ENCODE measurements at places on chromosomes 7 and 10.

- DNase-seq: no peak
Measured at GRCh38 chr7:937856-938484, 16.5 kb downstream of the ADAP1 start.

DNA sequence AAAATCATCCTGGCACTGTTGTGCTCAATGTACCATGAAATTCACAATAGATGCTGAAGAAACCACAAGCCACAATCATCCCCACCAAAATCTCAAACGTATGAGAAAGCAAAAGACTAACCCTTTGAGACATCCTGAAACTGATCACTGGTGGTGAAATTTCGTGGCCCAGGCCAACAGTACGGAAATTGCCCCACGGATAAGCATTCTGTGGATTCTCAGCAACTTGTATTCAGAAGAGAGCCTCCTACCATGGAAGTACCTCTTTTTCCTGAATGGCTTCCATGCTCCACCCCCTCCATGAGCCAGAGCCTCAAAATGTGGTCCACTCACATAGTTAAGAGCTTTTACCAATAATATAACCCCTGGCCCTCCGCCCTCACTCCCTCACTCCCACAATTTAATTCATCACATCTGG is 163.9 kb upstream of the AUTS2 start:
- no peak for DNase-seq

DNA sequence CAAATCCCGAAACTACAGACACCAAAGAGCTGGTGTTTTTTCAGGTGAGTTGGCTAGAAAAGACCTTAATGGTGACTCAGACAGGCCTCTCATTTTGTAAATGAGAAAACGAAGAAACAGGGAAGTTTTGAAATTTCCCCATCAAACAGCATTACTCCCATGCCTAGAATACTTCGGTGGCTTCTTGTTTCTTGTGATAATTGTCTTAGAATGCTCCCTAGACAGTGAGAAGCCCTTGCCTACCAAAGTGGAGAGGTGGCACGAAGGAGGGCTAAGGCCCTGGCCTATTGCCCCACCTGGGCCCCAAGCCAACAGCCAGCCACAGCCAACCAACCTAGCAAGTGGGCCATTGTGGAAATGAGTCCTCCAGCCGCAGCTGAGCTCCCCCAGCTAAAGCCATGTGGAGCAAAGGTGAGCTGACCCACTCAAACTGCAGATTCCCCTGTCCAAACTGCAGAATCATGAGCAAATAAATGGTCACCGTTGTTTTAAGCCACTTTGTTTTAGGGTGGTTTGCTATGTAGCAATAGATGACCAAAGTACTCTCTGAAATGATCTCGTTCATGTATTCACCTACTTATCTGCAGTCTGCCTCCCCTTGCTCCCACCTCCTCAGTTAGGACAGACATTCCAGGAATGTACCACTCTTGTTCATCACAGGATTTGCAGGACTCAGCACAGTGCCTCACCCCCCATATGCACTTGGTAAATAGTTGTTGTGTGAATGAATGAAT is 97.7 kb upstream of the FGFR2 start:
- no peak for DNase-seq

GRCh38 chr7:98137826-98138151 is 31.1 kb downstream of the LMTK2 start:
- no peak for DNase-seq

DNA sequence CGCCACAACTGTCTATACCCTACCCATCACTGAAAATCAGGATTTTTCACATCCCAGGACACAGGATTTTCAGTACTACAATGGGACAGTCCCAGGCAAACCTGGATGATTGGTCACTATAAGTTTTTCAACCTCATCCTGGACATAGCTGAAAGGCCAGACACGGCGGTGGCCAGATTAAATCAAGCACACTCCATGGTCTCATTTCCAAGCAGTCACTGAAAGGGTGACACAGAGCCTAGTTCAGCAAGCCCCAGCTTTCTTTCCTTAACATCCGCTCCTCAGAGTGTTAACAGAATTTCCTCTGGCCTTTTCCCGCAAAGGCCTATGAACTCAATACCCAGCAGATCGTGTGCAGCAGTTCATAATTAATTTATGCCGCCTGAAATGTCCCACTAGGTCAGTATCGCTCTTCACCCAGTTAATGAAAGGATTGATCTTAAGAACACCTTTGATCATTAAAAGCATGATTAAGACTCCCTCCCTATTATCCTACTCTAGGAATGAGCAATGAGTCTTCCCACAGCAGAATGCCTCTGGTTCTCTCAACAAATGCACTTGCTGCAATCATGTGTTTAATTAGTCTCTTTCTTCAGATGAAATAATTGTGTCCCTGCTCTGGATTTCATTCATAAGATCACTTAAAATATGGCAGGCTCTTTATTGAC is 104.0 kb upstream of the NANOS1 start:
- no peak for DNase-seq

GRCh38 chr7:85328456-85328998 is 141.7 kb upstream of the SEMA3D start:
- no peak for DNase-seq

GRCh38 chr10:22712956-22713852 is 1.2 kb downstream of the PIP4K2A start:
- DNase-seq: peak; percentile 31

- no peak for DNase-seq
Measured at GRCh38 chr7:134783294-134784069, 4.0 kb downstream of the CALD1 start.

- DNase-seq: no peak
Measured at GRCh38 chr7:150831851-150832250, 20.5 kb upstream of the AOC1 start.

- peak; percentile 100 for DNase-seq
Measured at GRCh38 chr10:110399106-110399964, 94.6 kb upstream of the SMNDC1 start.

- DNase-seq: no peak
Measured at GRCh38 chr10:120610791-120611190, 153.8 kb downstream of the PLPP4 start.

DNA sequence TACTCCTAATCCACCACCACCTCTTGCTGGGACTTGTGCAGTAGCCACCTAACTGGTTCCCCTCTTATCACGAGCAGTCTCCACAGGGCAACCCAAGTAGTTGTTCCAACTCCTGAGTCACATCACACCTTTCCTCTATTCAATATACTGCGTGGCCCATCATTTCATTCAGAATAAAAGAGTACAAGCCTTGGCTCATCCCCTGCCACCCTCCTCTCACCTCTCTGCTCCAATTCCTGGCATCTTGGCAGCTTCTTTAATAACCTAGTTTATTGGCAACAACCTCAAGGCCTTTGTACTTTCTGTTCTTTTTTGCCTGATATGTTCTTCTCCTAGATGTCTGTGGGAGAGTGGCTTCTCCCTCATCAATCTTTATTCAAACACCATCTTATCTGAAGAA is 199.4 kb downstream of the KIAA1217 start:
- DNase-seq: no peak

DNA sequence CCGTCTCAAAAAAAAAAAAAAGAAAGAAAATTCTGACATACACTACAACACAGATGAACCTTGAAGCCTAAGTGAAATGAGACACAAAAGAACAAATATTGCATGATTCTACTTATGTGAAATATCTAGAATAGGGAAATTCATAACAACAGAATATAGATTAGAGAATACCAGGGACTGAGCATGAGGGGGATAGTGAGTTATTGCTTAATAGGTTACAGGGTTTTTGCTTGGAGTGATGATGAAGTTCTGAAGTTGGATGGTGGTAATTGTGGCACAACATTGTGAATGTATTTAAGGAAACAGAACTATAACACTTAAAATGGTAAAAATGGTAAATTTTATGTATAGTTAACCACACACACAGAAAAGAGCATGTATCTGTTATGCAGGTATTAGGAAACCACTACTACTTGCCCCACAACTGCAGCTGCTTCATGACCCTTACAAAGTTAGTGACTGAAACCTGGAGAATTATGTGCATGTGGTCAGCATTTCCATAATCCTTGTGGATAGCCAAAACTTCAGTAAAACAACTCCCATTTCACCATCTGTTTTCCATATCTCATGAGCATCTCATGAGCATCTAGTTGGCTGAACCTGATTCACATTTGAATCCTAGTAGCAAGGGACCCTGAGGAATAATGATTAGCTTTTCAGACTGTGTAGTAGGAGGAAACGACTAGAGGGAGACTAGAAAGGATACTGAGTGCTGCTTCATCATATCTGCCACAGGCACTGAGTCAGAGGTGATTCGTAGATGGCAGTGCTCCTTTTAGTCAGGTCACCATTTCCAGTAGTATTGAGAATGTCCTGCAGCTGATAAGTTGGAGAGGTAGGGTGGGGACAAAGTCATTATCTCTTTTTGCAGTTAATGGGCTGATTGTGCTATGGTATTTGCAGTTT is 26.3 kb downstream of the SAMD8 start:
- peak; percentile 76 for DNase-seq

DNA sequence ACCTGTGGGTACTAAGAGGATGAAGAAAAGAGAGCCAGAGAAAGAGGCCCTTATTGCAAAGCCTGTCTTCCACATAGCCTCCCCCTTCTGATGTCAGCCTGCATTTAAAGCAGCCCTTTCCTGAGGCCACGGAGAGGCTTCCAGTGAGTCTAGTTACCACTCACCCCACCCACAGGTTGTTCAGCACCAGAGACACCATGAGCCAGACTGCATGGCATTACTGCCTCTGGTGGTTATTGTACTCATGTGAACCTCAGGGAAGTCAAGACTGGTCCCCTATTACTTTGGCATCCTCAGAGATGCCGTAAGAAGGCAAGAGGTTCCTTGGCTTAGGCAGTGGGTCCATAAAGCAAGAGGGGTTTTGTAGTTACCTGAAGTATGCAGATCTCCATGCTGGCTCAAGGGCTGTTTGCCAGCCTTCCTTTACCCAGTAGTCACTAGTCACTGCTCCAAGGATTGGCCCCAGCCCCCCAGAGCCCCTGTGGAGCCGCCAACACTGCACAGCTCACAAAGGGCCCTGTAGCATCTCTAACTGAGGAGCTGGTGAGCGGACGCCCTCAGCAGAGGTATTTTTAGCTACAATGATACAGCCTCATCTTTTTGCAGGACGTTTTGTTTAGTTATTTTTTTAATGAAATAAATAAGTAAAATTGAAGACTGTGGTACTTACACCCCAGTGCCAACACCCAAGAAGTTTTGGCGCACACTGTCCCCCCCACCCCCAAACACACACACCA is 20.7 kb downstream of the LRRC4 start:
- DNase-seq: peak; percentile 47

- DNase-seq: no peak
Measured at GRCh38 chr7:18792871-18793595, 297.5 kb downstream of the HDAC9 start.

- DNase-seq: no peak
Measured at GRCh38 chr7:102138676-102139075, 148.0 kb upstream of the SH2B2 start.

DNA sequence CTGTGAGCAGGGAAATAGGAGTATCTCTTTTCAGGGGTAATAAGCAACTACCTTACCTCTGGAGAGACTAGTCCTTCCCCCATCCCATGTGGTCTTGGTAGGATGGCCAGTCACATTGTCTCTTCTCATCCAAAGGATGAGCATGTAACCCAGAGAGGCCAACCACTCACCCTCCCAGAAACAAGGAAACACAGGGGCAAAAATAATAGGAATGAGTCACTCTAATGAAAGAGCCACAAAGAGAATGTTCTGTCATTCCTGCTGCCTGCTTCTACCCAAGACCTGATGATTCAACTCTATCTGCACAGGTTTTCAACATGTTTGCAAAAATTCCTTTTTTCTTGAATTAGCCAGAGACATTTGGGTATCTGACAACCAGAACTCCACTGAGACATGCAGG is 99.3 kb upstream of the NFE2L3 start:
- no peak for DNase-seq

DNA sequence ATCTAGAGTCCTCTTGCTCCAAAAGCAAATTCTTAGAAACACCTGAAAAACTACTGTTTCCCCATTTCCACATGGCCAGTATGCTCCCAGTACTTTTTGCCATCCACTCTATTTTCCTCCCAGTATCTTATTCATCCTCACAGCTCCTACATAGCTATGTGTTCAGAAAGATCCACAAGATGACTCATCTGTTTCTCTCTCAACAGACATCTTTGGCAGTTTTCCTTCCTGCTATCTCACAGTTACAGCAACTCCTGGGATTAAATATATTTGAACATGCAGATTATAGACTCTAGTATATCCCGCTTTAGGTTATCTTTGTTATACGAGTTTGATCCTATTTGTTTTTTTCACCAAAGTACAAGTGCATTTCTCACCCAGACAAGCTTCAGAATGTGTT is 675.6 kb upstream of the POT1 start:
- peak; percentile 11 for DNase-seq

GRCh38 chr7:37297546-37297945 is 151.1 kb downstream of the ELMO1 start:
- no peak for DNase-seq

DNA sequence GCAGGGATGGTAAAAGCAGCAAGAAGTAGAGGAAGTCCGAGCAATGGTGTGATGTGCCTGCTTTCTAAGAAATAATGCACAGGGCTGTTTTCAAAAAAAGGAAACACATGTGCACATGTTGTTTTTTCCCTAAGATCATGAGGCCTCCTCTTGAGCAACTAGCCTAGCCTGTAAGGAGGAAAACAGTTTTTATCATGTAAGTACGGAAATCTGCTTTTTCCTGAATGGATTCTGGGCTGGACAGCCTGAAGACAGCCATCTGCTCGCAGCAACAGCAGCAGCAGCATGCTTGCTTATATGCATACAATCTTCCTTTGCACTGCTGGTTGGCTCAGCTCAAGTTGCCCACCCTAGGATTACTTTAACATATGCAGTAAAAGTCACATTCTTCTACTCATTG is 87.1 kb downstream of the HIBADH start:
- DNase-seq: no peak

- peak; percentile 31 for DNase-seq
Measured at GRCh38 chr10:130686689-130687300, 550.6 kb downstream of the GLRX3 start.
